ENCODE measurements at places on chromosomes 7 and 10.

- DNase-seq, result no peak
Observed at GRCh38 chr7:124914298-124914697, 15.3 kb downstream of the POT1 start.

DNA sequence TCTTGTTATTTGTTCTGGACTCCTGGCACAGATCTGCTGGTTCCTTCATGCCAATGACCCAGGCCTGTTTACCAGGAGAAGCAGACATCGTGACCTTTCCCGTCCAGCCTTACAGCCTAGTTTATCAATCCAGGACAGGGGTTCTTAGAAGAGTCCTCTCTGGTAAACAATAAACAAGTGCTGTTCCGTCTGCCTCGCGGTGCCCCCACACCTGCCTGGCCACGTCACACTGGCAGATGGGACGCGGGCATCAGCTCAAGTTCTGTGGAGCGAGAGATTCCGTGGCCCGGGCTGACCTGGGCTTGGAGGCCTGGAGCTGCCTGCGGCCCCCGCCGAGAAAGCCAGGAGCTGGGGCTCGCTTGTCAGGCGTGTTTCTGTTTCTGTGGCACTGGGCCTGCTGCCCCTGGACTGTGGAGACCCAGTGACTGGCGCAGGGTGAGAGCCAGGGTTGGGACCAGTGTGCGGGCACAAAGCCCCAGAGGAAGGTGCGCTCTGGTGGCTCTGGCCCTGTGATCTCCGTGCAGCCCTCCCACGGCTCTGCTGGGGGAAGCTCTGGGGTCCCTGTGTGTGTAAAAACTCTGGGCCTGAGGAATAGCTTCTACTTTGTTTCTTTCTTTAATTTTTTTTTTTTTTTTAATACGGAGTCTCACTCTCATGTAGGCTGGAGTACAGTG, 28.4 kb upstream of the PFKFB3 start:
- no peak for DNase-seq

DNA sequence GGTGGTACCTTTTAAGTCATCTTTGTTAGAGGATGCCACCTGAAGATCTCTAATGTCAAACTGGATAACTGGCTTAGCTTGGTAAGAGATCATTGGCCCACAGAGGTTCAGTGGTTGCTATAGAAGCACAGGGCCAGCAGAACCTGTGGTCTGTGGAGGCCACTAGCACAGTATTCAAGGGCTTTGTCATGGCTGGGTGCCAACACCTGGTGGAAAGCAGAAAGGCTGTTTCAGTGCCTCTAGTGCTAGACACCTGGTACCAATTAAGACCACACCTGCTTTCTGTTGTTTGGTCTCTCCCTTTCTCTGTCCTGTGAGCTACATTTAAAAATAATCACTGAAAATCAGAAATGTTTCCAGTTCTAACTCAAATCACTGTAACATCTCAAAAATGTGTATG, 10.0 kb upstream of the PCGF5 start:
- no peak for DNase-seq

GRCh38 chr10:57964351-57964750, 303.3 kb downstream of the IPMK start:
- DNase-seq, result no peak

DNA sequence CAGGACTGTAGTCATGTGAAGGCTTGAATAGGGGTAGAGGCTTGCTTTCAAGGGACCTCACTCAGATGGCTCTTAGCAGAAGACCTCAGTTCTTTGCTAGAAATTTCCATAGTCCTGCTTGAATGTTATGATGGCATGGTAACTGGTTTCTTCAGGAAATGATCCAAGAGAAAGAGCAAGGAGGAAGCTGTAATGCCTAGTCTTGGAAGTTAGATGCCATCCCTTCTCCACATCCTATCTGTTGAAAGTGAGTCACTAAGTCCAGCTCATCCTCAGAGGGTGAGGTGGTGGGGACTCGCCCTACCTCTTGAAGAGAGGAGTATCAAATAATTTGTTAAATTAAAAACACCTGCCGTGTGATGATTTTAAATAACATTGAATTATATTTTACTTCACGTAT, 4.6 kb downstream of the MGAM start:
- no peak for DNase-seq

DNA sequence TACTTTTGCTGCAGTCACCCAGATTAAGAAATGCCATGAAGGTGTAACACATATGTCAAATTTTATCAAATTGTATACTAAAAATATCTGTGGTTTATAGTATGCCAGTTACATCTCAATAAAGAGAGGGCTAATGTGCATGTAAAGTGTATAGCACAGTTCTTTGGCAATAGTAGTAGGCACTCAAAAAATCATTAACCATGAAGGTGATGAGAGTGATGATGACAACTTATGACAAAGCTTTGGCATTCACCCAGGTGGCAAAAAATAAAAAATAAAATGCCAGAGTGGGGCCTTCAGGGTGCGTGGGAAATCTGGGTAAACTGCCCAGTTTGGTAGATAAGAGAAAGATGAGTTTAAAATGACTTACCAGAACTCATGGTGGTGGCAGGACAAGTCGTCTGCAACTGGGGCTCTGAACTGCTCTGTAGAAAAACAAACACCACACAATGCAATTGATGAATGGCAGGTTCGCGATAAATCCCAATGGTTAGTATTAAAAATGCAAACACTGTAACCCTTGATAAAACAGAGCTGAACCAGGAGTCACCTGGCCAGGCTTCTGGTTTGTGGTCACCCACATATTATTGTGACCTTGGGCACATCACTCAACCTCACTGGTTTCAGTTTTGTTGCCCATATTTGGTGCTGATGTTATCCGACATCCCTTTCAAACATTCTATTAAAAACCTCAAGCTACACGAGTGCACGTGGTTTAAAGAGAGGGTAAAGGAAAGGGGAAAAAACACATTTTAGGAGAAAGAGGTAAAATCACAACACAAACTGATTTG, 120.2 kb downstream of the SORBS1 start:
- DNase-seq, result no peak

DNA sequence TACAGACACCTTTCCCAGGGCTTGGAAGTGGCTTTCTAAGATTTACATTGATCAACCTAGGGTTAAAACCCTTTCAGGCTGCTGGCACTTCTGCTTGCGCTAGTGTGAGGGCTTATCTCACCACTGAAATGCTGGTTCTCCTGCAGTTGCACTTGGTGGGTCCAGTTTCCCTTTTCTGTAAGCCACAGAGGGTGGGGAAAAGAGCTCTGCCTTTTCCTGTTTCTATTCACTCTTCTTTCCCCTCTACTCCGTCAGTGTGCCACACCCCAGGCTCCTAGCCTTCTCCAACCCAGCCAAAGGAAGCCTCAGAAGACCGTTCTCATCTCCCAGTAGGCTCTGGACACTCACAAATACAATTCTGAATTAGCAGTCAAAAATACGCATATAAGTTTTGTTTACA, 19.0 kb upstream of the CAPZA2 start:
- DNase-seq, result no peak

- DNase-seq, result no peak
Observed at GRCh38 chr10:22368981-22369380, 23.7 kb downstream of the SPAG6 start.

- DNase-seq, result no peak
Observed at GRCh38 chr7:118420888-118421287, 196.4 kb downstream of the ANKRD7 start.

- DNase-seq, result no peak
Observed at GRCh38 chr7:33050535-33051318, 11.8 kb downstream of the NT5C3A start.

GRCh38 chr7:5469375-5470166, 45.9 kb upstream of the TNRC18 start:
- no peak for DNase-seq

DNA sequence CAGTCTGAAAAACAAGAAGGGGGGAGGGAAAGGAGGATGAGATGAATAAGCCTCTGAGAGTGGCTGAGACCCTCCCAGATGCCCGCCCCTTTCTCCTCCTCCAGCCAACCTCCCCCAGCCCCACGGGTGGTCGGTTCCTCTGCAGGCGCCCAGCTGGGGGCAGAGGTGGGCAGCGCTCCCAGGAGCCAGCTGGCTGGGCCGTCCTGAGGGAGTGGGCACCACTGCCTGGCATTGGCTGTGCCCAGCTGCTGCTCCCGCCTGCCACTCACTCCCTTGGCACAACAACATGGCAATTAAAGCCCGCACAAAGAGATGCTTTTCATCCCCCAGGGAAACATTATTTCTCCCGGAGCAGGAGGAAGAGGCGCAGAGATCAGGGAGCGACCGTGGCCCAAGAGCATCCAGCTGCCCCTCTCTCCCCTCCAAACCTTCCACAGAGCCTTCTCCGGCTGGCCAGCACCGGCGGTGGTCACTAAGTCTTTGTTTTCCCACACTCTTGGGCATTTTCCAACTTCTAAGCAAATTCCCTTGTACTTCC, 107.2 kb downstream of the SPDYE5 start:
- no peak for DNase-seq

GRCh38 chr10:131107970-131108369, 203.6 kb downstream of the TCERG1L start:
- no peak for DNase-seq

DNA sequence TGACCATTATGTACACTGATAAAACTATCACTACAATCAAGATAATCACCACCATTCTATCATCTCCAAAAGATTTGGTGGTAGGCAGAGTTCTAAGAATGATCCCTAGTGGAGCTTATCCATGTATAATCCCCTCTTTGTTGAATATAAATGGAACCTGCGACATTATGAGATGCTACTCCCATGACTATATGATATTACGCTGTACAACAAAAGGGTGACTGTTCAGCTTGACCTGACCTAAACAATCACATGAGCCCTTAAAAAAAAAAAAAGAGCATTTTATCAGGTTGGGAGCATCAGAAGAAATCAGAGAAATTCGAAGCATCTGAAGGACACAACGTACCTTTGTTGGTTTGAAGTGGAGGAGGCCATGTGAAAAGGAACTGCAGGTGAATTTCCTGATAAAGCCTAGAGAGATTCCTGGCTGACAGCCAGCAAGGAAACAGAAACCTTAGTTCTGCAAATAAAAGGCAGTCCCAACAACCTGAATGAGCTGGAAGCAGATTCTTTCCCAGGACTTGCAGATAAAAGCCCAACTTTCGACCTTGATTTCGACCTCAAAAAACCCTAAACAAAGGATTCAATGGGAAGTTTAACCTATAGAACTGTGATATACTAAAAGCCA, 270.7 kb downstream of the ADRA2A start:
- no peak for DNase-seq

- DNase-seq, result no peak
Observed at GRCh38 chr7:36051501-36051900, 101.6 kb upstream of the EEPD1 start.

- DNase-seq, result no peak
Observed at GRCh38 chr10:113476673-113477072, 76.2 kb upstream of the HABP2 start.

DNA sequence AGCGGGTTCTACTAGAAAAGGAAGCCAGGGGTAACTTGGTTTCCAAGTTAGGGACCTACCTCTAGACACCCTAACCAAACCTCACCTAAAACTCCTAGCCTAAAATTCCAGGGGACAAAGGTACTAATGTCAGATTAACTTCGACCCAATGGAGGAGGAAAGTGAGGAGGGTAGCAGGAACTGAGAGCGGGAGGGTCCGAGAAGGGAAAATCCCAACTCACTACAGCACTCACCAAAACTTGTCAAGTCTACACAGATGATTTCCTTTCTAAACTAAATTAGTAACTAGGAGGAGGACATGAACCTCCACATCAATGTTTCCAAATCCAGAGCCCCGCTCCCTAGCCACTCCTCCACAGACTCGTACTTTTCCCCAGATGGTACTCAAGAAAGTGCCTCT, 22.6 kb downstream of the CHCHD3 start:
- DNase-seq, result no peak

DNA sequence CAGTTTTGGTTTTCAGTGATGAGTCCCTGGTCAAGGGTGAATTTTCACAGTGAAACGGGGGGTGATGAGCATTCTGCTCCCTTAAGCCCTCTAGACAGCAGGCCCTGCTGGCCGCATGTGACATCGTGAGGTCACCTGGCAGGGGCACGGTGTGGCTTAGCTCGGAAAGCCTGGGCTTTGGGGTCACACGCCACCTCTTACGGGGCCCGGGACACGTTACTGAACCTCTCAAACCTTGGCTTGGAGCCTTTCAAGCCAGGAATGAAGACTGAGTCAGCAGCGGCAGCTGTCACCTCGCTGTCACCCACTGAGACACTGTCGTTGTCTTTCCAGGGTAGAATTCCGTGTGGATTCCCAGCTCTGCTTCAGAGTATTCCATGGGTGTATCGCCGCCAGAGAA, 4.1 kb downstream of the GET4 start:
- DNase-seq, result no peak

DNA sequence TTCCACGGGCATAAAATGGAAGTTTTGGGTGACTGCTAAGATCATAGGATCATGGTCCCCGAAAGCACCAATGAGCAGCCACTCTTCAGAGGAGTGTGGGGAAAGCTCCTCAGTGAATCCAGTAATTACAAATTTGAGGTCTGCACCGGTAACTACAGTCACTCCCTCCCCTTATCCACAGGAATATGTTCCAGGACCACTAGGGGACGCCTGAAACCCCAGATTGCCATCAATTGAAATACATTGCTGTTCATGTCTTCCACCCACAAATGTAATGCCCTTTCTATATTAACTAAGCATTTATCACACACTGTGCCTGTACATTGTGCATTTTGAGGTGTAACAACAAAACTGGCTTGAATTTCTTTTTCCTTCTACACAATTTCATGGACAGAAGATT, 447.9 kb upstream of the PFKP start:
- DNase-seq, result no peak

GRCh38 chr7:142030848-142031247, 35.2 kb downstream of the MGAM start:
- DNase-seq, result no peak

- no peak for DNase-seq
Observed at GRCh38 chr7:108078211-108078673, 51.9 kb downstream of the LAMB4 start.

DNA sequence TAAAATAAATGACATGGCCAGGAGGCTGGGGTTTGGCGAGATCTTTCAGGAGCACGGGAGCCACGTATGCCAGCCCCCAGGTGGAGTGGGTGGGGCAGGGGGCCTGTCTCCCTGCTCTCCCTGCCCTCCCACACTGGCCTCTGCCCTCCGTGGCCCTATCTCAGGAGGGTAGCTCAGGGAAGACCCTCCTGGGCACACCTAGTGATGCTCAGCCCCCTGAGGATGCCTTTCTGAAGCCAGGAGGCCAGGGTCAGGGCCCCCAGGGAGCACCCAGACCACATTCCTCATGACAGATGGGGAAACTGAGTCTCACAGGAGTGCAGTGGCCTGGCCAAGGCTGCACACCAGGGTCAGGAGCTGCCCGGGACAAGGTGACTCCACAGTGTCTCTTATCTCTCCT, 223.4 kb downstream of the ELFN1 start:
- no peak for DNase-seq

DNA sequence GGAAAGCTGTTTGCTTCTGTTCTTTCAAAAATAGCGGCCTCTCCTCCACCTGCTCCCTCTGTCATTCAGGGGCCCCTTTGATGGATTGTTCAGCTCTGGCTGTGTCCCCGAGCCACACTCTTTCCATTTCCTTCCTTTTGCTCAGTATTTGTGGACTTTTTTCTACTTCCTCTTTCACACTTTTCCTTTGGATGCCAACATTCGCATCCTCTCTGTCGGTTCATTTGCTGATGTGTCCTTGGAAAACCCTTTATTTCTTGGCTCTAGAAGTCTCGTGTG, 11.7 kb upstream of the PWWP2B start:
- DNase-seq, result no peak

GRCh38 chr7:99037327-99037940, 106.5 kb downstream of the SMURF1 start:
- peak; percentile 52 for DNase-seq

GRCh38 chr7:101996131-101996691, 178.8 kb downstream of the CUX1 start:
- DNase-seq, result no peak
